ENCODE measurements at places on chromosomes 2 and 18. TPM values are rescaled to one million over a fixed set of nuclear protein-coding genes. Genes with fewer than 3 reads are reported as not detected.

CRYGC gene
- not detected for total RNA-seq

VAMP8 gene
- total RNA-seq: 1.5 TPM

CYRIA gene
- 25.2 TPM for total RNA-seq

BAZ2B gene
- total RNA-seq: 25.3 TPM

ANO7 gene
- 0.72 TPM for total RNA-seq

RTP5 gene
- not detected for total RNA-seq

DNA sequence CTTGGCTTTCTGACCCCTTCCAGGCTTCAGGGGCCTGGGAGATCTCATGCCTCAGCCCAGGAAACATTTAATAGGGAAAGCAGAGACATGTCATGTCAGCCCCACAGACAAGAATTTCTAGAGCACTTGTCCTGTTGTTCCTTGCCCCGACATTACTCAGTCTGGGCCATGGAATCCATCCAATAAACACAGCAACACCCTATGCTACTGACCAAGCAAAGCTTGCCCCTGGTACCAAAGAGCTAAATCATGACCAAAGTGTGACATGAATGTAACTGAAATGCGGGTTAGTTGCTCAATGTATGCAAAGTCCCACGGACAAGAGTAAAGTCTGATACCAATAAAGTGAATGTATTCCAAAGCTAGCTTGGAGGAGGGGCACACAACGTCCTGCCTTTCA lies 35.1 kb downstream of the EHD3 start:
- DNase-seq: no peak

GRCh38 chr2:154961676-154962075 lies 263.2 kb downstream of the KCNJ3 start:
- no peak for DNase-seq

- DNase-seq: no peak
These were observed 37.2 kb downstream of the SOX11 start for GRCh38 chr2:5729416-5729815.

DNA sequence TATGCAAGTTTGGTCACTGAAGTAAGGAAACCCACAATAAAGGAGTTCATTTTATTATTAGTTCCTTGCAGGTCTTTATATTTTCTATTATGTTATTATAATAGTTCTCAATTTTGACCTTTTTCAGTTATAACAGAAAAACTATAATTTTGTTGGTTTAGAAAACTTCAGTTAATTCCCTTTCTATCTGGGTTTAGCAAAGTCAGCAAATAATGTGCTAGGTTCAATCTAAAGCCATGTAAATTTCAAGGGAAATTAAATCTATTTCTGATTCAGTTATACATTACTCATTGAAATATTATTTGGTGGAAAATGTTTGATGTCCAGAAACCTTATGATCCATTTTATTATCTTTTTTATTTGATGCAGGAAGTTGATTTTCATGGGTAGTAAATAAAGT lies 43.7 kb downstream of the MYL1 start:
- DNase-seq: no peak

DNA sequence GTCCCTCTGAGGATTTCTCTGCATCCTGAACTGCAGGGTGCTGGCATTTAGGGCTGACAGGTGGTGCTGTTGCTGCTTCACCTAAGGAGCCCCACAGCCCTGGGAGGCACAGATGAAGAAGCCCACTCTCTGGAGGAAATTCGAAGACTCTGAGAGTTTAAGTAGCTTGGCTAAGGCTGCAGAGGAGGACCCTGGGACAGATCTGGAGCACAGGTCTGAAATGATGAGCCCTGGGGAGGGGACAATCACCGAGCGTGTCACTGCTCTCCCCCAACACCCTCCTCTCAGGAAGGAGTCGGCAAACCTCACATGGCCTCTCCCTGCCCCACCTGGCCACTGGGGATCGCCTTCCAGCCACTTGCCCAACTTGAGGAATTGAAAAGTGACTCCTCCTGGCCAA lies 18.6 kb downstream of the CYP27C1 start:
- DNase-seq: no peak

GRCh38 chr2:225254363-225254762 lies 145.1 kb upstream of the NYAP2 start:
- no peak for DNase-seq

DNA sequence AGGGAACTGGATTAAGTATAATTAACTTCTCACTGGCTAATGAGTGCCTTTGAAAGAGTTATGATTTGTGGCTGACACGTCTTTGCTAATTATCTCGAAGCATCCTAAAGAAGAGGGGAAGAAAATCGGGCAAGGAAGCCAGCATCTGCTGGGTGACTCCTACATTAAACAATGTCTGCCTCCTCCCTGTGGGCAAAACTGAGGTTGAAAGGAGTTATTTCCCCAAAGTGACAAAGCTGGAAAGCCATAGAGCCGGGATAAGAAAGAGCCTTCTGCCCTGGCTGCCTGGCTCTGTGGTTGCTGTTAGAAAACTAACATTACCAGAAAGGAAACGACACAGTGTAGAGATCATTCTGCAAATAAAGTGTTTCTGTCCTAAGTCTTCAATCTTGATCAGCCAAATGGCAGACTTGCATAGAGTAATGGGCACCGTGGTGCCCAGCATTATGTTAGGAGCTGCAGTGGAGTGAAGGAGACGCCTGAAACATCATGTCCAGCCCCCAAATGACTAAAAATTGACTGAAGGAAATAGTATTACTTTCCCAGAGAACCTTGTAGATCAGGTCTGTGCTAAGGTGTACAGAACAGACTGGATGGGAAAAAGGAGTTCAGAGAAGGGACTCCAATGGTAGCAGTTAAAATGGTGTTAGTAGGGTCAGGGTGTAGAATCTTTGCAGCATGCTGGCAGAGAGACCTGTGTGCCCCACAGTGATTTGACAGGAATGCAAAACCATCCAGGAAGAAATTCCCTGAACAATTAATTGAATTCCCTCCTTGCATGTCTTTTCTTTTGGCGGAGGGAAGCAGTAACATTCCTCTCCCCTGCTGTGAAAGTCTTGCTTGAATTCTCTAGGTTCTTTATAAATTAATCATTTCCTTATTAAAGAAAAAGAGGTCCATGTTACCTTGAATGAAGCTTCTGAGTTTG lies 44.4 kb downstream of the ALPK2 start:
- DNase-seq: peak; percentile 86

DNA sequence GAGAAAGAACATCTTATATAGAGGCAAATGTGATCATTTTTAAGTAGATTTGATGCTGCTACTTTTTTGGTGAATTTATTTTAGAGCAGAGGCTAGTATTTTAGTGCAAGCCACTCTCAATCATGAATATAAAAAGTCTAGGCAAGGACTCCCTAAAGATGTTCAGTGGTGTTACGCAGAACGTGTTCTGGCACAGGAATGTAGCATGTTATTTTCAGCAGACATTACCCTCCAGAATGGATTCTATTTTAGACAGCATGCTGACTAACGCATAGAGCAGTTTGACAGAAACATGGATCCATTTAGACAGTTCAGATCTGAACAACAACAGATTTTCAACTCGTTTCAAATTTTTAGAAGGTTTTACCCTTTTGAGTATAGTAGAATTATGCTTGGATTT lies 54.1 kb downstream of the DSC3 start:
- no peak for DNase-seq

- no peak for DNase-seq
These were observed 91.4 kb upstream of the OTOS start for GRCh38 chr2:240231838-240232244.

GRCh38 chr2:107801498-107801897 lies 25.2 kb upstream of the RGPD4 start:
- DNase-seq: no peak

DNA sequence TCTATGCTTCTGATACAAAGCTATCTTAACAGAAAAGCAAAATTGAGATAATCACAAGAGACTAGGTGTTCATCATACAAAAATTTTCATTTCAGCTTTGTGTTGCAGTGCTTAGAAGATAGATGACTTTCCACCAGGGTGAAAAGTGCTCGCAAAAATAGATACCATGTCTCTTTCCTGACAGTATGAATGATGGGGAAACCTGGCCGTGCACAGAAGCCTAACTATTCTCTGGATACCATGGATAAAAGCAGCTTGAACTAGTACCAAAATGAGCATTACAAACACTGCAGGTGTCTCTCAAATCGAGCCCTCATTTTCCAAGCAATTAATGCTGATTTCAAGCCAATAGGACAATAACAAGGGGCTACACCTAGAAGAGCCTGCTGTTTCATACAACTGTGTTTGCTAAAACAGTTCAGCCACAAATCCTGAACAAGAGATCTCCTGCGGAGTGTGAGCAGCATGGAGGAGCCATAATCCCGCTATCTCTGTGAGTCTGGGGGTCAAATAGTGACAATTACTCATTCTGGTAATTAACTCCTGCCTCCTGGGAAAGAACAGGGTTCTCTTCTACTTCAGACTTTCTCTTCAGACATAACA lies 507.6 kb downstream of the PID1 start:
- no peak for DNase-seq

DNA sequence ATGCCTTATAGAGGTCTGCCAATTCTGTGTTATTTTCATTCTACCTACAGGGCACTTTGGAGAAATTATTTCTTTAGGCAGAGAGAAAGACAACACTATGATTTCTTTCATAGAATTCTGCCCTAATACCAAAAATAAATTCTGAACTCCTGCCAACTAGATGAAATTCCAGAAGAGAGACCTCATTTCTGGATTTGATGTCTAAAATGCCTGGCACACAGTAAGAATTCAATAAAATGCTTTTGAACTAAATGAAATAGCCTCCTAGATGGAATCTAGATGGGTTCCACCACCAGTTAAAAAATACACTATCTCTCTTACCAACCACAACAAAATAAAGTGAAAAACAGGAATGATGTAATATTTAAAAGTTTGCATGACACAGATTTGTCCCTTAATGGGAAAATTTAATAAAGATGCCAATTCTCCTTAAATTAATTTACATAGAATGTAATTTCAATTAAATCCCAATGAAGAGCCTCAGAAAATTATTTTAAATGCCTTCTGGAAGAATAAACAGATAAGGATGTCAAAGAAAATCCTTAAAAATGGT lies 75.0 kb downstream of the OSBPL1A start:
- peak; percentile 11 for DNase-seq

GRCh38 chr2:218255446-218255845 lies 5.4 kb upstream of the GPBAR1 start:
- DNase-seq: peak; percentile 25

GRCh38 chr2:237862528-237862895 lies 3.1 kb downstream of the RAMP1 start:
- no peak for DNase-seq

DNA sequence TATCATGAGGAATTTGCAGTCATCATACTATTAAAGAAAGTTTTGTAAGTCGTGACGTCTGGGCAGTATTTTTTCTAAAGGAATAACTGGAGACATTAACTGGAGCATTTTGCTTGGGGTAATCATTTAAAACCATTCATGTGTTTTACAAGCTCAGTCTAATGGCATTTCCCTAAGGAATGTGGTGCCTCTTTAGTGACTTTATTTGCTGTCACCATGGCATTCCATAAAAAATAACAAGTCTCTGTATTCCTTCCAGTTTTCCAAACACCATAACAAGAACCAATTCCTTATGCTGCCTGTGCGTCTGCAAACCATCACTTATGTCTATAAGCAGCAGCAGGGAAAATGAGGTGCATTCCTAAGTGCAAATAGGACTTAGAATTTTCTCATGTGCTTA lies 82.8 kb downstream of the EPB41L3 start:
- no peak for DNase-seq

GRCh38 chr2:161136696-161137324 lies 23.4 kb upstream of the TANK start:
- peak; percentile 75 for DNase-seq

All from A172 (cell line).